Aorta (tissue), 5 donors: ENCODE measurements at places on chromosomes 4 and X.

DNA sequence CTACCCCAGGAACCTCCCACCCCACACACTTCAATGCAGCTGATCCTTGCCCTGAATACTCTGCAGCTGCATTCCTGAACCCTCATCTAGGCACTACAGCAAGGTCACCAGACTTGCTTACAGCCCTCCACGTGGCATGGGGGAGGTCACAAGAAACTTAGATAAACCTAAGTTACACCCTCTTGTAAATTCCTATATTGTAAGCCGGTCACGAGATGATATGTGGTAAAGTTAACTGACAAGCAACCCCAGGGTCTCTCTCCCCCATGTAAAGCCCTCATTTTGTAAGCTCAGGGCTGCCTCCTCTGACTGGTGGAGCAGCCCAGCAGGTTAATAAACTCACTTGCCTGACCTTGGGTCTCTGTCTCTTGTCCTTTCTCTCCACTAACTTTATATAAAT lies 570.7 kb downstream of the PCDH7 start:
- no peak for DNase-seq

DNA sequence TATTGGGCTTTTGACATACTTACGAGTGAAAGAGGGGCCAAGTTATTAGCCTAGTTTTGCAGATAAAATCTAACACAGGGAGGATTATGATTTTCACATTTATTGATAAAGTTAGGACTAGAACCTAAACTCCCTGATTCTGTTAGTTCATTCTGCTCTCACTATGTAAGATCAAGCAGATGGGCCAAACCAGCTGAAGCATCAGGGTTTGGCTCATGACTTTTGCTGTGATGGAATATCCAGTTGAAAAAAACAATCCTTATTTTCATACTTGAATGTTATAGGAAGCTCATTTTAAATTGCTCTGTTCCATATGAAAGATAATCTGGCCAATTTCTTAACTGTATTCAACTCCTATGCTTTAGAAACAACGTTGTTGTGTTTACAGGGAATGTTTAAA lies 21.2 kb downstream of the SPRY1 start:
- no peak for DNase-seq

GRCh38 chr4:153038623-153039311 lies 102.6 kb downstream of the FHDC1 start:
- no peak for DNase-seq

GRCh38 chrX:68822641-68823410 lies 6.0 kb upstream of the EFNB1 start:
- peak; percentile 79 for DNase-seq

- DNase-seq, result no peak
These were observed 4.8 kb downstream of the CAPN6 start for GRCh38 chrX:111265486-111265885.

- no peak for DNase-seq
These were observed 824.5 kb downstream of the STIM2 start for GRCh38 chr4:27685091-27685490.

GRCh38 chrX:153733651-153734240 lies 9.1 kb downstream of the ABCD1 start:
- DNase-seq, result no peak

GRCh38 chr4:151417164-151417571 lies 8.2 kb downstream of the FHIP1A start:
- DNase-seq, result no peak

GRCh38 chr4:8575457-8575856 lies 4.7 kb upstream of the GPR78 start:
- DNase-seq, result no peak

- DNase-seq, result no peak
These were observed 140.2 kb upstream of the KLF3 start for GRCh38 chr4:38523524-38524448.

DNA sequence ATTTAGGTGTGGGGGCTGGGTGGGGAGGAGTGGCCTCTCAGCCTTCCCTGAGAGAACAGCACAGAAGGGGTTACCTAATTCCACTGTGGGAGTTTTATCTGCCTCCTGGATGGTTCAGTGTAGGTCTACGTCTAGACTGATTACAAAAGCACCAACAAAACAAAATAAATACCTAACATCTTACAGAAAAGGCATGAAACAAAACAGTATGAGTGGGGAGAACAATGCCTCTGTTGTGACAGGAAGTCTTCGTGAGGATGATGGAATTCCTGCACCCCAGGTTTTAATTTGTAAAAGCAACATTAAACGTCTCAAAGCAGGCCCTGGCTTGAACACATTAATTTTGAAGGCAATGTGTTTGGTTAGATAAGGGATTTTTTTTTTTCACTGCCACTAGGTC lies 112.1 kb upstream of the GPC4 start:
- no peak for DNase-seq

DNA sequence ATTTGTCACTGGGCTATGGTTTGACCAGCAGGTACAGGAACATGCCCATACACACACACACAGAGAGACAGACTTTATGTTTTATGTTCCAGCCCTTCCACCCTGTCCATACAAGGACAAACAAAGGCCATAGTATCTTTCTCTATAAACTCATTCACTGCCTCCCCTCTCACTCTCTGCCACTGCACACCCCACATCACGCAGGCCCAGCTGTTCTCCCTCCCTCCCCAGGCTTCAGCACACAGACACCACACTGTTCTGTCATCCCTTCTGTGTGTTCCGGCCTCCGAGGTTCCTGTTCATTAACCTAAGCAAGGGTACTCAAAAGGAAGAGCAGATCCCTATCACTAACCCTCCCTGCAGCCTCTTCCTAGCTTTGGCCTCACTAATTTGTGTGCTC lies 17.8 kb downstream of the LAS1L start:
- no peak for DNase-seq

- no peak for DNase-seq
These were observed 16.4 kb upstream of the CTBP1 start for GRCh38 chr4:1265351-1265750.

DNA sequence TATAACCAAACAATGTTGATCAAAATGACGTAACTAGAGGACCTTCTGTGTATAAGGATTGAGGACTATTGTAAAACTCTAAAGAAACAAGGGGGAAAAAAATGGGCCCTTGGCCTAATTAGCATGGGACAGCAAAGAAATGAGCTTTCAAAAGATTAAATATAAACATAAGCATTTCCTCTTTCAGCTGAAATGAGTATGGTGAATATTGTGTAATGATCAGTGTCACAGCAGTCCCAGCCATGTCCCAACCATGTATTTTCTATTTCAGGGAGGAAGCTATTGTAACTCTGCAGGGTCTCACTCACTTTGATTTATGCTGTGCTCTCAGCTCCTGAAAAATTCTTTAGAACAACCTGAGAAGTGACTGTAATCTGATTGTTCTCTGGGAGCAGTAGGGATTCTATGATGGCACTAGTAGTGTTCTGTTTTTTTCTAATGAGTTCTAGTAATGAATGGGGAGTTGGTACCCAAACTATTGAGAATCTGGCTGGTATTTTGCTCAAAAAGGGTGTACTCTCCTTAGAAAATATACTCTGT lies 25.8 kb downstream of the ANXA10 start:
- no peak for DNase-seq

- DNase-seq, result no peak
These were observed 32.0 kb upstream of the SGMS2 start for GRCh38 chr4:107792711-107793110.

DNA sequence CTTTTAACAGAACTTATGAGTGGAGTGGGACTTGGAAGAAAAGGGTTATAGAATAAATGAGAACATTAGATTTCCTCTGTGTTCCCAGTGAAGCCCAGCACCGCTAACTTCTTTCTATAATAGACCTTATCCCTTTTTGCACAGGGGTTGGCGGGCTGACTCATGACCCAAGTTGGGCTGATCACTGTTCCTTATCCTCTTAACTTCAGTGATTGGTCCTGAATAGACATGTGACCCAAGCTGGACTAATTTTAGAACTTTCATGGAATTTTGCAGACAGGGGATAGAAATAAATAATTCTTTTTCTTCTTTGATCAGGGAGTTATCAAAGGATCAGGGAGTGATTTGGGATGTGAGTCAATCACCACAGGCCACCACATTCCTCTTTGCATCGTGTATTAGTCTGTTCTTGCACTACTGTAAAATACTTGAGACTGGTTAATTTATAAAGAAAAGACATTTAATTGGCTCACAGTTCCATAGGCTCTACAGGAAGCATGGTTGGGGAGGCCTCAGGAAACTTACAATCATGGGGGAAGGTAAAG lies 75.9 kb downstream of the UCHL1 start:
- DNase-seq, result no peak

GRCh38 chrX:97294041-97294440 lies 410.3 kb downstream of the RPA4 start:
- no peak for DNase-seq

DNA sequence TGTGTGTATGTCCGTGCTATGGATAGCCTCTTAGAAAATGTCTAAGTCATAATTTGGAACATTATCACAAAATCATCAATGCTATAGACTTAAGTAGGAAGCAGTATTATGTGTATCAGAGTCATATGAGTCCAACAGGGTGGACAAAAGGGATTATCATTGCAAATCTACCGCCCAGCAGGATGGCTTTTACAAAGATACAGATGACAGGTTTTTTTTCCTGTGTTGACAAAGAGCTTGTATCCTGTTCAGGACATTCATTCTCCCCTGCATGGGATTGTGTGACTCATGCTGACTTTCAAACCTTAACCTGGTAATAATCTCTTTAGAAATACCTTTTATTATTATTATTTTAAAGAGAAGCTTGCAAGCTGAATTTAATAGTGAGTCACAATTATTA lies 310.3 kb upstream of the GNPDA2 start:
- no peak for DNase-seq

GRCh38 chrX:47501226-47502074 lies 18.4 kb upstream of the ZNF41 start:
- DNase-seq, result no peak

DNA sequence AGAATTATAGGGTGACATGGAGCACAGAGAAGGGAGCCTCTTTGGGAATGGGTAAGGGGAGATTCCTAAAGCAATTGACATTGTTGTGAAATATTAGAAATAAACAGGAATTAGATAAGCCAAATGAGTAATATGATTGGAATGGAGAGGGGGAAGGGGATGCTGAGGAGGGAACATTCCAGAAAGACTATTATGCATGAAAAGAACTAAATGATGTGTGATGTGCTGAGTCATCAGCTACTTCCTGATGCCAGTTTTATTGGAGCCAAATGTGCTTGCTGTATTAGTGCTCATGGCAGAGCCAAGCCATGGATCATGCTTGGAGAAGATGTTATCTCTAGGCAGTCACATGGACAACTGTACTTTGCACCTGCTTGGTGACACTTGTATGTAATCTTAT lies 189.0 kb upstream of the HCCS start:
- no peak for DNase-seq

DNA sequence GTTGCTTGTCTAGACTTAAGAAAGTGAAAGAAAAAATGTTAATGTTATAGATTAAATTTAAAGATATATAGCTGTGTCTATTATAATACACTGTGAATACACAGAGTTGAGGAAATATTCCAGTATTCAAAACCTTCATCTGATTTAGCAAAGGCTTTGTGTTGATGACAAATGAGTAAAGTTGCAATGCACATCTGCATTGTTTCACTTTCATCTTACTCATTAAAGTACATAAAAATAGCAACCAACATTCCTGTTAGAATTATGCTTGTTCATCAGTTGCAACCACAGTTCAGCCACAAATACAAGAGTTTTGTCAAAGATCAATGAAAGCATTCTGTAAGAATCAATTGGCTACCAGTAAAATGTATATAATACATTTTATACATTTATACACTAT lies 346.4 kb upstream of the SLC7A11 start:
- DNase-seq, result no peak

DNA sequence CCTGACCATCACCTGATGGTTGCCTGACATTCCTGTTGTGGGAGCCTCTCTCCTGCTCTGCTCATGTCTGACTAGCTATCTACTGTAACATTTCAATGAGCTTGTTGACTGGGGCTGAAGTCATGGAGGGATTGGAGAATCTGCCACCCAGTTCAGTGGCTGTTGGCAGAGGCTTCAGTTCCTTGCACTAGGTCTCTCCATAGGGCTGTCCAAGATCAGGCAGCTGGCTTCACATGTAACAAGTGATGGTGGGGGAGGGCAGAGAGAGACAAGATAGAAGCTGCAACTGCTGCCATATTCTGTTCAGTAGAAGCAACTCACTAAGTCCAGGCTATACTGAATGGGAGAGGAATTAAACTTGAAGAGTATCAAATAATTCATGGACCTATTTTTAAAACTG lies 14.1 kb upstream of the CCNI start:
- no peak for DNase-seq

DNA sequence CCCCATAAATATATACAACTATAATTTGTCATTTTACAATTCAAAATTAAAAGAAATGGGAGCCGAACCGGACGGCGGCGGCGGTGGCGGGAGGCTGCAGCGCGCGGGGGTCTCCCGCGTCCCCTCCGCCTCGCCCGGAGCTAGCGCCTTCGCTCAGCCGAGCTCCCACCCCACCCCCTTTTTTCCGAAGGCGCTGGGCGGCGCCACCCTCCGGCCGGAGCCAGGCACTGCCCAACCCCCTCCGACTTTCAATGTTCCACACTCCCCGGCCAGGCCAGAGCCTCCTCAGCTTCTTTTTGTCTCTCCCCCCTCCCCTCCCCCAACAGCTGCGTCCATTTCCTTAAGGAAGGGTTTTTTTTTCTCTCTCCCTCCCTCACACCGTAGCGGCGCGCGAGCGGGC lies 214.1 kb upstream of the GEMIN8 start:
- DNase-seq, result peak; percentile 64

- no peak for DNase-seq
These were observed 3.1 kb upstream of the HS6ST2 start for GRCh38 chrX:132961511-132961910.

- no peak for DNase-seq
These were observed 111.4 kb downstream of the SORBS2 start for GRCh38 chr4:185700630-185701029.

GRCh38 chr4:153327247-153327646 lies 17.2 kb upstream of the MND1 start:
- DNase-seq, result no peak

DNA sequence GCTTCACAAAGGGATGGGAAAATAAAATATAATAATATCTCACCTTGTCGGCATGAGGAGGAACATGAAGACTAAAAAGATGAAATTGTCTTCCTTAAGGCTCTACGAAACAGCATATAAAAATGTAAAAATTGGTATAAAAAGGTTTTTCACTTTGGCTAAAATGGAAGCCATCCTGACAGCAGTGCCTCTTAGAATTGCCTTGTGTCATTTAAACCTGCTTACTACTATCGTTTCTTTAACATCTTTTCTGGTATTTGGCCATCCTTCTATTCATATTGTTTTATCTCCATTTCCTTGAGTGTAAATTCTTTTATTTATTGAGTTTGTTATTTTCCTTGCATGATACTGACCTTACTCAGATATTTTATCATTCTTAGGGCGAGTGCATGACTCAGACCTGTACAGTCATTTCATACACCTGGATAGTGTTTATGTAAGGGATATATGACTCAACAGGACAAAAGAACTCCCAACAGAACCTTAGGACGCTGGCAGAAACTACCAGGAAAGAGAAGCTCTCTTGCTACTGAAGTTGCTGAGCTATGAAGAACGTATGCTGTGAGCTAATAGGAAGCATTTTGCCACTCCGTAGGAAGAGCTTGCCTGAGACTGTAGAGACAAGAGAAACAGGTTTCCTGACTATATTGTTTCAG lies 5.8 kb upstream of the CDKN2AIP start:
- DNase-seq, result no peak
